Airway epithelial cell (primary cell): ENCODE measurements at places on chromosomes 7 and 10. TPM values are rescaled to one million over a fixed set of nuclear protein-coding genes. Genes with fewer than 3 reads are reported as not detected.

The FAM200A gene
- total RNA-seq = 4.0 and 7.6 TPM in 2 replicates

The PRPS1L1 gene
- not detected in 2 replicates for total RNA-seq

The SPRN gene
- not detected in 2 replicates for total RNA-seq

The UCN3 gene
- total RNA-seq = not detected in 2 replicates

The NUDT13 gene
- 0.14 and 0.85 TPM in 2 replicates for total RNA-seq

The ABCB1 gene
- not detected in 2 replicates for total RNA-seq

The ZMIZ1 gene
- total RNA-seq = 13.2 and 22.9 TPM in 2 replicates

The BAMBI gene
- total RNA-seq = 3.4 and 4.0 TPM in 2 replicates

The ZNF316 gene
- total RNA-seq = 14.2 and 20.6 TPM in 2 replicates

The CYP2C19 gene
- total RNA-seq = 0.14 TPM in 1 of 2 replicates, not detected in the other

The SFTPA2 gene
- not detected in 2 replicates for total RNA-seq

The CCDC3 gene
- total RNA-seq = 15.7 and 16.6 TPM in 2 replicates

The HTRA1 gene
- total RNA-seq = 78.0 and 86.7 TPM in 2 replicates

The CFAP43 gene
- total RNA-seq = 0.09 and 0.21 TPM in 2 replicates

The FKBP9 gene
- total RNA-seq = 136 and 152 TPM in 2 replicates

The STAG3 gene
- 0.07 and 0.14 TPM in 2 replicates for total RNA-seq

The DKK1 gene
- total RNA-seq = 74.1 and 80.0 TPM in 2 replicates

The ATOH7 gene
- not detected in 2 replicates for total RNA-seq

The SEMA3A gene
- total RNA-seq = 20.9 and 33.4 TPM in 2 replicates

The GTPBP10 gene
- 8.2 and 12.0 TPM in 2 replicates for total RNA-seq

The HOXA13 gene
- not detected in 2 replicates for total RNA-seq

The OR6V1 gene
- not detected in 2 replicates for total RNA-seq

The RABGEF1 gene
- total RNA-seq = 19.0 and 19.9 TPM in 2 replicates

The OR6B1 gene
- total RNA-seq = not detected in 2 replicates

The RBP3 gene
- not detected in 2 replicates for total RNA-seq

The PRKCQ gene
- 2.5 TPM in 2 replicates for total RNA-seq

The MMP21 gene
- total RNA-seq = not detected in 2 replicates

The CYP3A7 gene
- not detected in 2 replicates for total RNA-seq

The LOXL4 gene
- 0.14 and 0.42 TPM in 2 replicates for total RNA-seq

The ATP6V0A4 gene
- total RNA-seq = 0.21 and 0.23 TPM in 2 replicates

The NUPR2 gene
- 5.7 TPM in 1 of 2 replicates, not detected in the other for total RNA-seq

The TYSND1 gene
- 32.9 and 46.7 TPM in 2 replicates for total RNA-seq

The AQP1 gene
- not detected in 2 replicates for total RNA-seq

The SRRM3 gene
- total RNA-seq = 0.19 and 0.85 TPM in 2 replicates

The AMZ1 gene
- total RNA-seq = 0.14 TPM in 1 of 2 replicates, not detected in the other

The CTAGE6 gene
- 0.07 TPM in 1 of 2 replicates, not detected in the other for total RNA-seq

The TEX47 gene
- not detected in 2 replicates for total RNA-seq

The MYH16 gene
- total RNA-seq = 0.35 and 1.2 TPM in 2 replicates

The FKBP6 gene
- total RNA-seq = not detected in 2 replicates

The PRSS1 gene
- total RNA-seq = not detected in 2 replicates

The ARMS2 gene
- total RNA-seq = not detected in 2 replicates

The C10orf53 gene
- not detected in 2 replicates for total RNA-seq

The INMT gene
- total RNA-seq = 0.28 and 0.42 TPM in 2 replicates

The GPR26 gene
- total RNA-seq = not detected in 2 replicates

The OGDHL gene
- total RNA-seq = 0.14 and 0.28 TPM in 2 replicates
